ENCODE measurements at places on chromosomes 3 and 15.

DNA sequence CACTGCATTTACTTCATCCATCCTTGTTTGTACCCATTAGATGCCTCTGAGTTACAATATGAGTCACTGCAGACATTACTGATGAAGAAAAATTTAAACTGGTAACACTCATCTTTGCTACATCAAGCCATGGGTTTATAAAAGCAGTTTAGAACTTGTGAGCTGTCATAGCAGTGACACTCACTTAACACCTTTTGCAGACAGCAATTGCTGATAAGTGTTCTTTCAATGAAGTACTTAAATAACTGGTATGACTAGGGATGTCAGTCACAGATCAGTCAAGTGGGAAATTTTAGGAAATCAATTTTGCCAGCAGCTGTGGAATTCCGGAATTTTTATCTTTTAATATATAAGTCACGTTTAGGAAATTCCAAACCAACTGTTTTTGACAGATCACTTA, 643.0 kb downstream of the TBL1XR1 start:
- no peak for DNase-seq

GRCh38 chr15:49902685-49903501, 216.1 kb downstream of the ATP8B4 start:
- DNase-seq = no peak

DNA sequence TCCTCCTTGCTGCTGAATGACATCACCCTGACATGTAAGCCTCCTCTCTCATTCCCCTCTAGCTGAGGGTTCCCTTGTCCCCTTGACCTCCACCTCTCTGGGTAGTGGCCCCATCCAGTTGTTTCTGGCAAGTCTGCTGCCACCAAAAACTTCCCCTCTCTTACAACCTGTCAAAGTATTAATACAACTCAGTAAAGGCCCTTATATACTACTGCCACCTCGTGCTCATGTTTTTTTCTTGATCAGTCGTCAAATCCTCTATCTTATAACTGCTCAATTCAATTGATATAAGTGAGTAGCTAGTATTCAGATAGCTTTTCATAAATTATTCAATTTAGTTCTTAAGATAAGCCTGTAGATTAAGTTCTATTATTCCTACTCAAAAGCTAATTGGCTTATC, 249.6 kb downstream of the MBNL1 start:
- no peak for DNase-seq

GRCh38 chr3:88321363-88322050, 171.7 kb downstream of the C3orf38 start:
- no peak for DNase-seq

DNA sequence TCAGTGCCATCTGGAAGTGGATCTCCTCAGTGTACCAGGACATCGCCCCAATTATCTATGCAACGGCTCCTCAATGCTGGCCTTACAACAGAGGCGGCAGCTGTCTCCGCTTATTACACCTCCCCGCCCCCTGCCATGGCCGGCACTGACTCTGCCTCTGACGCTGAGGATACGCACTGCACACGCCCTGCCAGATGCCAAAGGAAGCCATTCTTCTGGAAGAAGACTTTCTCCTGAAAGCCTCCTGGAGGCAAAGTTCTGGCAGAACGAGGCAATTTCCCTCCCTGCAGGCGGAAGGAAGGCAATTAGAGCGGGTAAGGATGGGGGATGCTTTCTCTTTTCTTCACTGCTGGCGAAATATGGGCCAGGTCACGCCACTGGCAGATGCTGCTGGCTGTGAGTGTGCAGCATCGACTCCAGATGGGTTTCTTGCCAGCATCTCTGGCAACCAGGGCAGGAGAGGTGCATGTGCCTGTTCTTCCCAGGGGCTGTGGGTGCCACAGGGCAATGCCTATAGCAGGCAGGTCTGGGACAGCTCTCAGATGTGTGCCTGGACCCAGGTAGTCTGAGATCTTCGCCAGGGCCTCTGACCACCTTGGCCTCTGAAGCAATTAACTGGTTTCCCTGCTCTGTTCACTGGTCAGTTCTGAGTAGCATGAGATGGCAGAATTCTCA, 62.2 kb upstream of the MRPS22 start:
- DNase-seq = no peak
